ENCODE measurements at places on chromosomes 5 and 9.

- no peak for DNase-seq
These were observed 1.8 kb downstream of the KLF4 start for GRCh38 chr9:107487521-107488374.

DNA sequence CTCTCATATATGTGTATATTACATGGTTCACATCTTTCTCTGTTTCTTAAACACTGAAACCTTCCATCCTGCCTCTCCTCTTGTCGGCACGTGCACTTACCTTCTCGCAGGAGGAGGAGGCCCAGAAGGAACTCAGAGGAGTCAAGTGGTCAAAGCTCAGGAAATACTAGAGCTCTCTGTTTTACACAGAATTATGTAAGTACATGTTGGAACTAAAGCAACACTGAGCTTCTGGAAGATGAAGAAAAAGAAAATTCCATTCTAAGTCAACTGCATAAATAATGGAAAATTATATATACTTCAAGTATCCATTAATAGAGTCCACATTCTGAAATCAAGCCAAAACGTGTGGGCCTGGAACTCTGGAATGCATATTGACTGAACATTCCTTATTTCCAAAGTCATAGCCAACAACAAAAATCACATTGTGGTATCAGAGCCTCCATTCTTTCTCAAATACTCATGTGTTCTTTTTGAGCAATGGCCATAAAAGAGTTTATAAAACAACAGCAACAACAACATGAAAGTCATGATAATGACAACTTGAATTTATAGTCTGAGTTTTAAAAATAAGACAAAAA is 121.5 kb upstream of the RAI14 start:
- no peak for DNase-seq

DNA sequence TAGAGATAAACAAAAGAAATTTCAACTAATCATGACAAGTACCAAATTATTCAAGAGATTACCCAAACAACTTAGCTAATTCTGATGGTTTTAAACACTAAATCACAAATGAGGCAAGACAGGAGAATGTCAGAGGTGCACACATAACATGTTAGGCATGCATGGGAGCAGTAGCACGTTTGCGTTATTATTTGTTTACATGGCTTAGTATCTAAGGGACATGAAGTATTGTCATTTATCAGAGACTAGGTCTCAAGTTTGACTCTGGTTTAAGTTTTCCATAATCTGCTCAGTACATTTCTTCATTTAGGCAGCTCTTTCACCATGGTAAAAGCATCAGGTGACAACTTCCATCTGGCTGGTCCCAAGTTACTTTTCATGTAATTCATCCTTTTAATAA is 244.1 kb upstream of the TNC start:
- no peak for DNase-seq

DNA sequence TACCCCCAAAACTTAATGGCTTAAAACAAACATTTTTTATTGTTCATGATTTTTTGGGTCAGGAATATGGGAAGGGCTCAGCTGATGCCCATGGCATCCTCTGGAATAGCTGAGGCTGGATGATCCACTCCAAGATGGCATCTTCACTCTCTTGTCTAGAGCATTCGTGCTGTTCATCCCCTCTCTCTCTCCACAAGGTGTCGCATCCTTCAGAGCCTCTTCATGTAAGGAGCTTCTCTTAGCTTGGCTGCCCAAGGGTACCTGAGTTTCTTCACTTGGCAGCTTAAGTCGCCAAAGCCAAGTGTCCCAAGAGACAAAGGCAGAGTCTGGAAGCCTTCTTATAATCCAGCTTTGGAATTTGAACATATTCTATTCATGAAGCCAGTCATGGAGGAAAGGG is 294.7 kb downstream of the CHSY3 start:
- no peak for DNase-seq

DNA sequence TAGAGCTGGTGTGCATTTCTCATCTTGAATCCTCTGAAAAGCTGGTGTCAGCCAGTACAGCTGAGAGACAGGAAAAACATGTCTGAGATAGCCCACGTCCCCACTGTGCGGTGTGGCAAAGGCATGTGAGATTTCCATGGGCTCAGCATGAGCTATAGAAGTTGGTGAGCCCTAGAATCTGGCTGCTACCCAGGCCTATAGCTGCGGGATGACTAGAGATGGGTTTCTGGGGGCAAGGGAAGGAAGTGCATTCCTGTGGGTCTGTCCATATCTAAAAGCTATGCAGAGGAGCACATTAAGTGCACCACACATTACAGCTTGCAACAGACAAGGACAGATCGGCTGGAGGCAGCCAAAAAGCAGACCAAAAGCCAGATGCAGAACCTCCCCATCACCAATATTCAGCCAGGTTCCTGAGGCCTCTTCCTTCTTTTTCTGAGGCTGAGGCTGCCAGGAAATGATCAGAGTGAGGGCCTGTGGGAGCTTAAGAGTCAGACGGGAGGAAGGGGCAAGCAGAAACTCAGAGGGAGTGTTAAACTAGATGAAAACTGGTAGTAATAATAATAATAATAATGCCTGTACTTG is 55.8 kb upstream of the RANBP3L start:
- no peak for DNase-seq

DNA sequence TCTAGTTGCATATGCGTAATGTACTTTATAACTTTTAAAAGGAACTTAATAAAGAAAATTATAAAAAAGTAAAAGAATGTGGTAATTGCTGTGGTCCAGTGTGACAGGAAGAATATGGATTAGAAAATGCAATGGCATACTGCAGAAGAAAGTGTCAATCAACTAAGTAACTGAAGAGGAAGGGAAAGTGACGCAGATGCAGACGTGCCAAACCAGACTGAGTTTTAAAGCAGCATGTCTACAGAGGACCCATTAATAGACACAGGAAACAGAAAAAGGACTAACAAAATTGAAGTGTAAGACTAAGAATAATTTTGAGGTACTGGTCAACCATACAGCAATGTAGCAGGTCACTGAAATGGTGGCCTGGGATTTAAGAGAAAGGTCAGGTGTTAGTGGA is 73.3 kb downstream of the DPYSL3 start:
- DNase-seq: no peak

DNA sequence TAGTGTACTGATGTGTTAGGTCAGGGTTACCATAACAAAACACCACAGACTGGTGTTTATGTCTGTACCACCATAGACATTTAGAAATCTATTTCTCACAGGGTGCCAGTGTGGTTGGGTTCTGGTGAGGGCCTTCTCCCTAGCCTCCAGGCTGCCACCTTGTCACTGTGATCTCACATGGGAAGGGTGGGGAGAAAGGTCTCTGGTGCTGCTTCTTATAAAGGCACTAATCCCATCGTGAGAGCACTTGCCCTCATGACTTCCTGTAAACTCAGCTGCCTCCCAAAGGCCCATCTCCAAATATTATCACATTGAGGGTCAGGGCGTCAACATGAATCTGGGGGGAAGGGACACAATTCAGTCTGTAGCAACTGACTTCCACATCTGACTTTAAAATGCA is 49.8 kb downstream of the PIK3R1 start:
- peak; percentile 47 for DNase-seq

DNA sequence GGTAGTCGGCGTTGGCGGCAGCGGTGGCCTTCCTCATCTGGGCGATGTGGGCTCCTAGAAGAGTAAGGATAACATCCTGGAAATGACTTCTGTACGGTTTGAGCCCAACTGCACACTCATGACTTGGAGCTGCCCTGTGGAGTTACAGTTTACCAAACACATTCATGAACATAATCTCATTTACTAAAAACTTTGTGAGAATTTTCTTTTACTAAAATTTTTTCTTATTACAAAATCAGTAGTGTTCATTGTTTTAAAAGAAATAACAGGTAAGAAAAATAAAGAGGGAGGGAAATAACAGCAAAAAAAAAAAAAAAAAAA is 5.3 kb downstream of the FOXE1 start:
- DNase-seq: no peak

DNA sequence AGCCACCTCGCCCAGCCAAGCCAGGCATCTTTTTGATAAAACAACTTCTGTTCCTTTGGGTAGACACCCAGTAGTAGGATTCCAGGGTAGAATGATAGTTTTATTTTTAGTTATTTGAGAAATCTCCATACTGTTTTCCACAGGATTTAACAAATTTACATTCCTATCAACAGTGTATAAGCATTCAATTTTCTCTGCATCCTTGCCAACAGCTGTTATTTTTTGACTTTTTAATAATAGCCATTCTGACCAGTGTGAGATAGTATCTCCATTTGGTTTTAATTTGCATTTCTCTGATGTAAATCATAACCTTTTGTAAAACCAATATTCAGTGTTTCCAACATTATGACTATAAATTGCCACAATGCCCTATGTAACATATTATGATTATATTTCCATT is 28.2 kb upstream of the CCNB1 start:
- no peak for DNase-seq

DNA sequence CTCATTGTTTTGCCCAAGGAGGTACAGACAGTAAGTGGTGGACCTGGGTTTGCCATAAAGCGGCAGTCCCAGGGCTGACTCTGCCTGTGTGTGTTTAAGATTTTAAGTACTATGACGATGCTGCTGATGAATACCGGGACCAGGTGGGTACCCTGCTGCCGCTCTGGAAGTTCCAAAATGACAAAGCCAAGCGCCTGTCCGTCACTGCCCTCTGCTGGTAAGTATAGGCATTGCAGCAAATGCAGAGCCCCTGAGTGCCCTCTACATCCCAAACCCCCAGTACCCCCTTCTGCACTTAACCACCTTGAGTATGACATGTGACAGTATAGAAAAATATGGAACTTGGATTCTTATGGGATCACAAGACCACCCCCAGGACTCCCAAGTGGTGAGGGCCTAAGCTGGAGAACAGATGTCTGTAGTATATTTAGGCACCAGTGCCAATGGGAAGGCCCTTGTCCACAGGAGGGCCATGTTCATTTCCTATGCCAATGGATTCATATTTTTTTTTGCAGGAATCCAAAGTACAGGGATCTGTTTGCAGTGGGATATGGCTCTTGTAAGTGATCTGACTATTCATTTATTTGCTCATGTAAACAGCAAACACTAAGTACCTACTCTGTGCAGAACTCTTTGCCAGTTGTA is 22.0 kb downstream of the ENHO start:
- peak; percentile 69 for DNase-seq

DNA sequence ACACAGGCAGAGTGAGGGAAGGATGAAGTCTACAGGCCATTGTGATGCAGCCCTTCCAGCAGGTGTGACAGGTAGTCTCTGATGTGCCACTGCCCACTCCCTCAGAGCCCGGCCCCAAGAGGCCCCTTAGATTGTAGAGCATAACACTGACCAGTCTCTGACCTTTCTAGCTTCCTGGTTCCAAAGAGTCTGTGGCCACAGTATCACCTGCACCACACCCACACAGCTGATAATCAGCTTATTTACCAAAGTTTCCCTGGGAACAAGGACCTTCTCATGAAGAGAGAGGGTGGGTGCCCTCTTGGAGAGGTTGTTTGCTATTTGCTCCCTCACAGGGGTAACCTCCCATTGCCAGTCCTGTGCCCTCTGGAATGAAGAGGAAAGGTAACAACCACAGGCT is 11.0 kb upstream of the ACER2 start:
- DNase-seq: no peak

DNA sequence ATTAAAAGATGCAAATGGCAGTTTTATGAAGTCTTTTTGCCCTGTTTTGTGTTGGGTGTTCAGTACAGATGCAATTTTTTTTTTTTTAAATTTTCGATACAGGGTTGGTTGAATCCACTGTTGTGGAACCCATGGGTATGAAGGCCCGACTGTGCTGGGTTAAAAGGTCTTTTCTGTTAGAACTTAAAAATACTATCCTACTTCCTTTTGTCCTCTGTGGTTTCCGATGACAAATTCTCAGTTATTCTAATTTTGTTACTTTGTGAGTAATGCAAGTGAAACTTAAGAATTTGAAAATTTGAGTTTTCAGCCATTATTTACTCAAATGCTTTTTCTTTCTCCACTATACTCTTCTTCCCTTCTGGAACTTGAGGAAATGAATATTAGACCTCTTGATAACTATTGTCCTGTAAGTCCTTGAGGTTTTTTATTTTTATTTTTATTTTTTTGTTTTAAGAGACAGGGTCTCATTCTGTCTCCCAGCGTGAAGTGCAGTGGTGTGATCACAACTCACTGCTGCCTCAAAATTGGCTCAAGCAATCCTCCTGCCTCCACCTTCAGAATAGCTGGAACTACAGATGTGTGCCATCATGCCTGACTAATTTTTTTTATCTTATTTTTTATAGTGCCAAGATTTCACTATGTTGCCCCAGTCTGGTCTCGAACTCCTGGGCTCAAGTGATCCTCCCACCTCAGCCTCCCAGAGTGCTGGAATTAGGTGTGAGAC is 67.5 kb downstream of the ZCCHC7 start:
- peak; percentile 14 for DNase-seq

- no peak for DNase-seq
These were observed 15.8 kb downstream of the C1QTNF2 start for GRCh38 chr5:160354666-160355065.

GRCh38 chr5:31807789-31808540 is 169.0 kb downstream of the PDZD2 start:
- no peak for DNase-seq

- DNase-seq: no peak
These were observed 177.5 kb downstream of the ZDHHC21 start for GRCh38 chr9:14515571-14516198.

GRCh38 chr5:134371834-134372340 is 518 bp downstream of the UBE2B start:
- DNase-seq: peak; percentile 35

DNA sequence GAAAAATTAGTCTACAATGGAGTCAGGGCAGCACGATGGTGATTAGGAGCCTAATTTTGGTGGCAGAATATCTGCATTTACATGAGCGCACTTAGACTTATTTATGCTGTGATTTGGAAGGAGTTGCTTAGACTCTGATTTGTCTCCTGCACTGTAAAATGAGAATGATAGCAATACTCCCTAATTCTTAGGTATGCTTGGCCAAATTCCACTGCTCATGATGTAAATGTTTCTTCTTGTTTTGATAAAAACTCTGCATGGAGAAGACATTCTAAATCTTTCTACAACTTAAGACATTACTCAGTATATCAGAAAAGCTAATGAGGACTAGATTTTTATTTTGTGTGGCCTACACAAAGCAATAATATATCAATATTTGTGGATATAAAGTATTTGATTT is 205.4 kb downstream of the CDH18 start:
- DNase-seq: no peak

DNA sequence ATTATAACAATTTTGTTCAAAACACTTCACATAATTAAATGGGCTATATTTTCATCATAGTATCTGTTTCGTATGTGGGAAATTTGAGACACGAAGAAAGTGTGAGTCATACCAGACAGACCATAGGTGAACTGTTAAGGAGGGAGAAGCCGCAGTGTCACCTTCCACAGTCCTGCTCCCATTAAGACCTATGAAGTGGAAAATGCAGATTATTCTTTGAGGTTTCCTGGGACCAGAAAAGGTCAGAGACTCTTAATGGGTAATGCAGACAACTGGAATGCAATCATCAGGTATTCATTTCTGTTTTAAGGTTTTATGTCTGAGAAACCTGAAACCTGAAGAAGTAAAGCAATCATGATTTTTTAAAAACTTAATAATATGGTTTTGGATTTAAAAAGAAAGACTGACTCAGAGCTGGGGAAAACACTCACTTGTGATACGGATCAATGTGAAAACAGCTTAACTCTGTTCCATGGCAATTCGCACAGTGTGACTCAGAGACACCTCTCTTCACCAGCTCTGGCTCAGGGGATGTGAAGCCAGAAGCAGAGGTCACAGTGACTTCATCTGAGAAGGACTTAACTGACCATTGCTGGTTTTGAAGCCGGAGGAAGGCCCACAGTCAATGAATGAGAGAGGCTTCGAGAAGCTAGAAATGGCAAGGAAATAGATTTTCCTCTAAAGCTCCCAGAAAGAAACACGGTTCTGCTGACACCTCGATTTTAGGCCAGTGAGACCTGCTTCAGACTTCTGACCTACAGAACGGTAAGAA is 17.2 kb upstream of the GCNT1 start:
- DNase-seq: no peak

Data from CD4-positive, alpha-beta T cell treated with Interleukin-12 subunit alpha and Interleukin-12 subunit beta, for 1 hour (primary cell).